ENCODE measurements at places on chromosomes 2 and 18.

DNA sequence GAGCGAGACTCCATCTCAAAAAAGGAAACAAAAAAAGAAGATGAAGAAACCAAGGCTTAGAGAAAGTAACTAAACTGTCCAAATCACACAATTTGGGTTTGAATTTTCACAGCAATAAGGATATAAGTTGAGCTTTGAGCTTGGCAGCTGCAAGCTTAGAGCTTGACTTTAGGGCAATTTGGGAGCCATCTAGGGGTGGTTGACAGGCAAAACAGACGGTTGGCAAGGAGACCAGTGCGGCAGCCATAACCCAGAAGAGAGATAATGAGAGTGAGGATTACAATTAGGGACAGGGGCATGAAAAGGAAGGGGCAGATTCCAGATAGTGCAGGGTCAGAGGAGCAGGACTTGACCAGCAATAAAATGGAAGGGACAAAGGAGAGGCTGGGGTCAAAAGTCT is 382.2 kb upstream of the HNRNPA3 start:
- no peak for DNase-seq

DNA sequence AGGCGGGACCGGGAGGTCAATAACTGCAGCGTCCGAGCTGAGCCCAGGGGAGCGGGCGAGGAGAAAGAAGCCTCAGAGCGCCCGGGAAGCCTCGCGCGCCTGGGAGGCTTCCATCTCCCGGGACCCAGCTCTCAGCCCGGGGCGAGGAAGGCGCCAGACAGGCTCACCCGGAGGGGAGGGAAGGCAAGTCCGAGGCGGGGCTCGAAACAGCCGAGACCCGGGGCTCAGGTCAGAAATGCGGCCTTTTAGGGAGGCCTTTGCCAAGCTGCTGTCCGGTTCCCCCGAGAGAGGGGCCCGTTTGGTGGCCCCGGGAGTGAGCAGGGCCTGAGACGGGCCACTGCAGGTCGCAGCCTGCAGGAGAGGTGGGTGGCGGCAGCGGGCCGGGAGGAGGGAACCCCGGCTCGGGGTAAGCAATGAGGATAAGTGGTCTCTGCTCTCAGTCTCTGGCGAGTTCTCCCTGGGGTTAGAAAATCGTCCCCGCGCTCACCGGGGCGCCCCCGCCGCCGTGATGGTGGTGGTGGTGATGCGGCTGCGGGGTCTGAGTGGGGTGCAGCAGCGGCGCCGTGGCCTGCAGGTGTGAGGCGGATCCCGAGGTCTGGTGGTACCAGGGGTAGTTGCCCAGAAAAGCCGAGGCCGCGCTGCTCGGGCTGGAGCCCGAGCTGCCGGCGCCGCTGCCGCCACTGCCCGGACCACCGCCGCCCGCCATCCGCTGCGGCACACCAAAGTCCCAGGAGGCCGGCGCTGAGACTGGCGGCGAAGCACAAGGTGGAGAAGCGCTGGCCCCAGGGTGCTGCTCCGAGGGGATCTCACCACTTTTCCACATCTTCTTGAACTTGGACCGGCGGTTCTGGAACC is 2.4 kb downstream of the DLX2 start:
- no peak for DNase-seq

DNA sequence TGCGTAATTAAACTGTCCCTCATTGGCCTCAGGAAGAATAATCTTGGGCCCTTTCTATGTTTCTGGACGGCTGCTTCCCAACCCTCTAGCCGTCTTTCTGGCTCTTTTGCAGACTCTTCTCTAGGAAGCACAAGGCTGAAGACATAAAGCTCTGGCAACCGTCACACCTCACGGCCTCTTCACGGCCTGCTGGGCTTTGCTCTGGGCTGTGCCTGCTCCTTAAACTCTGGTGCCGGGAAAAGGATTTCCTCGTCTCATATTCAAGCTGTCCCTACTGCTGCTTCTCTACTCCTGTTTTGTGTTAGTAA is 36.0 kb upstream of the WIPF1 start:
- DNase-seq, result peak; percentile 49

GRCh38 chr18:75211002-75211621 is 515 bp downstream of the TSHZ1 start:
- peak; percentile 32 for DNase-seq

GRCh38 chr2:28721601-28722191 is 29.9 kb upstream of the PPP1CB start:
- DNase-seq, result no peak

DNA sequence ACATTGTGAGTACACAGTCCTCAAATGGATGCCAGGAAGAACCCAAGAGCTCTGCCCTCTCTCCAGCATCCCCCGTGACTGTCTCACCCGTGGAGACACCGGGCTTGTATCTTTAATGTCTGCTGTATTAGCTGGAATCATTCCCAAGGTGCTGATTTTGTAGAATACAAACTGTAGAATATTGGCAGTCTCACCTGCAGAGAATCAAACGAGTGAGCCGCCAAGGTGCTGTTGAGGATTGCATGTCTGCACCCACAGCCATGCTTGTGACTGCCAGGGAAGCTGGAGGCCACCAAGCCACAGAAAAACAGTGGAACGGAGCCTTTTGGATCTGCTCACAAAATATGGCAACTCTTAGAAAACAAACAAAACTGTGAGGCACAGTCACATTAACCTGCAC is 37.5 kb downstream of the TMEM18 start:
- DNase-seq, result no peak

- DNase-seq, result peak; percentile 22
Measured at GRCh38 chr2:212147921-212148513, 390.6 kb downstream of the ERBB4 start.

- DNase-seq, result no peak
Measured at GRCh38 chr2:105739944-105740530, 4.7 kb upstream of the NCK2 start.

DNA sequence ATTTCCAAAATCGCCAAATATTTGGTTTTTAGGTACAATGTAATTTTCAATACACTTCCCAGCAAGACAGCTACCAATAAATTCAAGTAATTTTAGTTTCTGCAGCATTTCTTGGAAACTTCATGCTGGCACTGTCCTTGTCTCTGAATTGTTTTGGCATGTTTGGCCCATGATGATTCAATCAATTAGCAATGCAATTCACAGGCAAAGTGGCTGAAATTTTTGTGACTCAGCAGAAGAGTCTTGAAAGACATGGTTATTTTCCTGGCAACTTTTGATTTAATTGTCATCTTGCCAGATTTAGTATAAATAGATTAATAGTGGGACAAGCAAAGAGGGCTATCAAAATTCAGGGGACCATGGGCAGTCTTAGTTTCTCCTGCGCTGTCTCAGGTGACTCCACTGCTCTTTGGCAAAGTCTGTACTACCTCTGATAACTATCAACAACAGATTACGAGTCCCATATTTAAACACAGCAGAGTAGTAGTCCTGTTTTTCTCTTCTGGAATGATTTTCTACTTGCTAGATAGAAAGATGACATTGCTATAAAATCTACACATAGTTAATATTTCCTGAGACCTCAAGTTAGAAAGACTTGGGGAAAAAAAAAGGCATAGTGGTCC is 88.9 kb upstream of the CYP26B1 start:
- DNase-seq, result no peak

GRCh38 chr2:230906471-230907230 is 18.4 kb downstream of the GPR55 start:
- DNase-seq, result no peak

DNA sequence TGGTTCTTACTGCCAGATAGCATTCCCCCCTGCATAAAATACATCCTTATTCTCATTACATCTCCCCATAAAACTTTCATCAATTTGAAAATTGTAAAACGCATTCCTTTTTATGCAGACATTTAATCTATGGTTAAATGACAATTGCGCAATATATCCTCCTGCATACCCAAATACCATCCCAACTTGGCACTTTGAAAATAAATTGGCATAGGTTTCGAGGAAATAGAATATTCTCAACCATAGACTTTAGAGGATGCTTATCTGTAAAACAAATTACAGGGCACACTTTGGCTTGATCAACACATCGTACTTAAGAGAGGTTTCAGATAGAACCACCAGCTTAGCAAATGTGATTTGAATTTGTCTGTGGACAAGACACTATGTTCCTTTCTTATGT is 31.0 kb upstream of the CAVIN2 start:
- DNase-seq, result no peak

DNA sequence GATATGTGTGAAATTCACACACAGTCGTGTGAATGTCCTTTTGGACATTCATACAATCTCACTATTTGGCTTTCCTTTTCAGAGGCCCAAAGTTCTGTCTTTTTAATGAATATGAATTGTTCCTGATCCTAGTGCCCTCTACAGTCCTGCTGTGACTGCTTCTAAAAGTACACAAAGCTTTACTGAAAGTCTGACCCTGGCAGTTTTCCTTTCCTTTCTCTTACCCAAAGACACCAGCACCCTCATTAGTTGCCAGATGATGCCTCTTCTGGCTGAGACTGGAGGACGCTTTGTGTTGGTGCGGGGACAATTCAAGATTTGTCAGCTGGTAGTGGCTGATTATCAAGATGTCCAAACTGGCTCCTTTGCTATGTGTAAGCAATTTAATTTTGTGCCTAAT is 81.8 kb upstream of the CDCA7 start:
- no peak for DNase-seq

GRCh38 chr2:134508391-134508790 is 210.4 kb downstream of the TMEM163 start:
- no peak for DNase-seq

DNA sequence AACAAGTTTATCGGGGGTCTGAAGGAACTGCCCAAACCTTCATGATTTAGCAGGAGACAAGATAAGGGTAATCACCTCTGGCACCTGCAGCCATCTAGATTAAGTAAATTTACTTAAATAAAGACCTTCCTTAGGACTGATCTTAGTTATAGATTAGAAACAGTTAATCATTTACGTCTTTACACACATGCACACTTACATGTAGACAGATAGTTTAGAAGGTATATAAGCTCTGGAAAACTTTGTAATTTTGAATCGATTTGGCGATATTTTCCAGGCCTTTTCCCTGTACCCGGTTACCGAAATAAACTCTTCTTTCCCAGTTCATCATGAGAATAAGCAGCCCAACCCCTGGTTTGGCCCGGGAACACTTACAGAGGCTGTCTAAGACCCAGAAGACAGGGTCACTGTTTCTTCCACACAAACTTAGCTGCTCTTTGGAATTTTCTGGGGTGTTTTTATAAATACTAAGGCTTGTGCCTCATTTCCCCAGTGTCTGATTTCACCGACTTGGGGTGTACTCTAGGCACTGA is 560 bp upstream of the SKA1 start:
- no peak for DNase-seq

GRCh38 chr2:194100201-194100600 is 1556.8 kb upstream of the SLC39A10 start:
- DNase-seq, result no peak

- DNase-seq, result no peak
Measured at GRCh38 chr2:150610670-150611279, 123.3 kb upstream of the RND3 start.

GRCh38 chr18:55226044-55226443 is 266.8 kb upstream of the CCDC68 start:
- DNase-seq, result no peak

DNA sequence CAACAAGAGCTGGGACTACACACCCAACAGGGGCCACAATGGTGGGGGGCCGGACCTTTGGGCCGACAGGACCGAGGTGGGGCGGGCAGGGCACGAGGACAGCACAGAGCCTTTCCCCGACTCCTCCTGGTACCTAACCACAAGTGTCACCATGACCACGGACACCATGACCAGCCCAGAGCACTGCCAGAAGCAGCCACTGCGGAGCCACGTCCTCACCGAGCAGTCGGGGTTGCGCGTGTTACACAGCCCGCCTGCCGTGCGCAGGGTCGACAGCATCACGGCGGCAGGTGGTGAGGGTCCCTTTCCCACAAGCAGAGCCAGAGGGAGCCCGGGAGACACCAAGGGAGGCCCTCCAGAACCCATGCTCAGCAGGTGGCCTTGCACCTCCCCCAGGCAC is 119.5 kb downstream of the MTCL1 start:
- no peak for DNase-seq

DNA sequence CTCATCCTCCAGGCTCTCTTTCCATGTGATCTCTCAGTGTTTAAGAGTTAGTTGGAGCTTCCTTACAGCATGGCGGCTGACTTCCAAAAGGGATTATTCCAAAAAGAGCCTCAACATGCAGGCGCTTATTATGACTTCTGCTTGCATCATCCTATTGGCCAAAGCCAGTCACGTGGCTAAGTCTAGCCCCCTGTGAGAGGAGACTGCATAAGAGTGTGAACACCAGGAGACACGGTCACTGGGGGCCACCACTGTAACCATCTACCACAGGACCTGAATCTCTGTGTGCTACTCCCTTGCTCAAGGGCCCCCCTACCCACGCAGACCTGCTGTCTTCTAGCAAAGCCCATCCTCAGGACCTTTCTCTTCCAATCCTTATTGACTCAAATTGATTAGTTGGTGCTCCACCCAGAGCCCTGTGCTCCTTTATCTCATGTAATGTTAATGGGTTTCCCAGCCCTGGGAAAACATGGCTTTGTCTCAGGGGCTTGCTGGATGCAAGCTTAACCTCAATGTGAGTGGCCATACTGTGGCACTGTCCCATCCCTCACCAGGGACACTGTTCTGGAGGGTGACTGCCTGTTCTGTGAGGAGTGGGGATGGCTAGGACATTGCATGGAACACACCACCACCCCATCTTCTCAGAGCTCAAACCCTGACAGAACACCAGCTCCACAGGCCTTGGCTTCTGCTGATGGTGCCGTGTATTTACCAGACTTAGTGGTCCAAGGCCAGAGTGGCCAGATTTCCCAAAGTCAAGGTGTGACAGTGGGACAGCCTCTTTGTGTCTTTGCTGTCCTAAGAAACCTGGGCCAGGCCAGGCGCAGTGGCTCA is 4.2 kb downstream of the IL1RN start:
- no peak for DNase-seq

GRCh38 chr2:185475914-185476313 is 262.7 kb upstream of the FSIP2 start:
- no peak for DNase-seq

- DNase-seq, result no peak
Measured at GRCh38 chr2:20997953-20998722, 45.7 kb downstream of the APOB start.

DNA sequence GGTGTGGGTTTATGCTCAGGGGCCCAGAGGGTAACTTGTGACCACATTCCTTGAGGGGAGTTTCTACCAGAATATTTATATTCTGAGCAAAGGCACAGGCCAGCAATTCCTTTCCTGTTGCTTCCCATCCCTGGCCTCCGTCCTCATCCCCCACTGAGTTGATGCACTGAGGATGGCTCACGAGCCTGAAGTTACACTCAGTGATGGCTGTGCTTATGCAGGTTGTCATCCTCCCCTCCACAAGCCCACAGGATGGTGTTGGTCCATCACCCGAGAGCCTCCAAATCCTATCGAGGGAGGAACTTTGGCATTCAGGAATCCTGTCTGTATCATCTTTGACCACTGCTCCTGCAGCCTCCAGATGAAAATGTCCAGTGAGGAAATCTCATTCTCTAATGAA is 28.4 kb upstream of the FHOD3 start:
- DNase-seq, result no peak

GRCh38 chr2:45812011-45812500 is 160.6 kb downstream of the PRKCE start:
- no peak for DNase-seq

Measured in hematopoietic multipotent progenitor cell treated with erythropoietin and hydrocortisone succinate and interleukin-3 and kit ligand, for 8 days (in vitro differentiated cells).